Uterus (tissue), 4 donors: ENCODE measurements at places on chromosomes 12 and 14. TPM values are rescaled to one million over a fixed set of nuclear protein-coding genes. Genes with fewer than 3 reads are reported as not detected.

- DNase-seq = no peak
Measured at GRCh38 chr12:84756961-84757360, 155.6 kb downstream of the SLC6A15 start.

GRCh38 chr14:69695322-69696203 lies 71.4 kb upstream of the SRSF5 start:
- no peak for DNase-seq

VRTN gene
- 0.21 TPM for total RNA-seq

TDRD9 gene
- 0.85 TPM for total RNA-seq

TAC3 gene
- total RNA-seq = not detected

DNA sequence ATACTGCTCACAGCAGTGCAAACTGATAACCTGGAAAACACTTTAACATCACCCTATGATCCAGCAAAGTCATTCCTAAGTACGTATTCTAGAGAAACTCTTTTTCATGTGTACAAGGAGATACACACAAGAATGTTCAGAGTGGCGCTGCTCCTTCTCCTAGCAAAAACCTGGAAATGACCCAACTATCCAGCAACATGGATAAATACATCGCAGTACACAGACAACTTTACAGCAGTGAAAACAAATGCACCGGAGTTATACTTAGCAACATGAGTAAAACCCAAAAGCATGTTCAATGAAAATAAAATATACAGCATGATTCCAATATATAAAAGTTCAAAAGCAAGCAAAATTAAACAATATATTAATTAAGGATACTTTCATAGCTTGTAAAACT lies 18.7 kb downstream of the SART3 start:
- DNase-seq = no peak

GRCh38 chr14:76957224-76957891 lies 71.2 kb downstream of the IRF2BPL start:
- DNase-seq = no peak

MYO1A gene
- 1.3 TPM for total RNA-seq

DNA sequence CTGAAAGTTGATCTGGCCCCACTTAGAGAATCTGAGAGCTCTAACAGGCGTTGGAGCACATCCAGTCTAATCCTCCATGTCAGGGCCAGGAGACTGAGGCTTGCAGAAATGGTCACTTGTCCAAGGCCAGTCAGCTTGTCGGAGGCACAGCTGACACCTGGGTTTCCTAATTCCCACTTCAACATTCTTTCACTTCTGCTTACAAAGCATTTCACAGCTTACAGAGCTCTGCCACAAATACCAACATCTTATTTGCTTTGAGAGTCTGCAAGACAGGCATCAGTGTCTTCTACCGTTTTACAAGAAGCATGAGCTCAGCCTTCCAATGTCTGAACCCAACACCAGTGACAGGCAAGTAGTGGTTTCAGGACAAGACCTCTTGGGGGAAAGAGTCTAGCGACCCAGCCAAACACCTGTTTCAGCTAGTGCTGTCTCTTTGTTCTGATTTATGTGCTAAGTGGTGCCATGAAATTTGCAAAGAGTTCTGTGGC lies 31.8 kb downstream of the ISCA2 start:
- no peak for DNase-seq

DNA sequence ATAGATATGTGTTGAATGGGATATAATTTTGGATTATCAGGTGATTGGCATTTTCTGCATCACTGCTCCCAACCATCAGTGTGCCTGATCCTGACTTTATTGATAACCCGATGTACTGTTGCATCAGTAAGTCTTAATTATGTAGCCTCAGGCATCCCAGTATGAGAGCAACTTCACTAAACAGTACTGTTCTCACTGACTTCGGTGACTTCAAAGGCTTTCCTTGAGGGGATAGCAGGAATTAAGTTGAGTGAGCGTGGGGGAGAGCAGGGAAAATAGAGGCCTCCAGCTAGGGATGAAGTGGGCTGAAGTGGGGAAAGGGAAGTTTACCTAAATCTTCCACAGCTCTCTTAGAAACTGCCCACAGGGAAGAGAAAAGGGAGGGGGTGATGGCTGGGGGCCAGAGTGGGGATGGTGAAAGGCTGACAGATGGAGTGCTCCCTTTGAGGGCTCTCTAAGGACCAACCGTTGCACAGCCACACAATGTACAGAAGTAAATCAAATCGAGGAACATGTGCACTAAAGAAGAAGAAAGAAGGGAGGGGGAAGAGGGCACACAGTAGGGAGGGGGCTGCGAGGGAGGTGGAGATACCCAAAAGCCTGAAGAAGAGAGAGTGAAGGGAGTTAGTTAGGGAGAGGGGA lies 10.7 kb upstream of the NEUROD4 start:
- DNase-seq = no peak

- DNase-seq = no peak
Measured at GRCh38 chr12:18139989-18140596, 50.1 kb upstream of the RERGL start.

DNA sequence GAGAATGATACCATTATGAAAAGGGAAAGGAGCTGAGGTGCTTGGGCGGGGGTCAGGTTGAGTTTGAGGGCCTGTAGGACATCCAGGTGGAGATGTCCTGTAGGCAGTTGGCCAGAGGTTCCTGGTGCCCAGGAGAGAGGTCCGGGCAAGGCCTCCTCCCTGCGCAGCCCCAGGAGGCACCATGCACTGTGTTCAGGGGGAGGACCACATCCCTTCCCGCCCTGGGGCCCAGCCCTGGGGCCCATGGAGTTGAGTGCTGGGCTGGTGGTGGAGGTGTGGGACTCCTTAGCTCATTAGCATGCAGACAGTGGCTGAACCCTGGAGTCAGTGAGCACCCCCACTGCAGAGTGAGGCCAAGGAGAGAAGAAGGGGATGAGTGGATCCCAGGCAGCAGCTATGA lies 5.7 kb upstream of the FAIM2 start:
- DNase-seq = no peak

GRCh38 chr12:851913-852312 lies 97.6 kb downstream of the RAD52 start:
- DNase-seq = no peak

- no peak for DNase-seq
Measured at GRCh38 chr12:95326445-95326844, 108.8 kb downstream of the VEZT start.

GRCh38 chr14:97854918-97855317 lies 1057.7 kb downstream of the VRK1 start:
- no peak for DNase-seq

TRIM9 gene
- total RNA-seq = 2.4 TPM

TPPP2 gene
- not detected for total RNA-seq

GRCh38 chr12:114441039-114441383 lies 35.1 kb upstream of the TBX5 start:
- no peak for DNase-seq

DNA sequence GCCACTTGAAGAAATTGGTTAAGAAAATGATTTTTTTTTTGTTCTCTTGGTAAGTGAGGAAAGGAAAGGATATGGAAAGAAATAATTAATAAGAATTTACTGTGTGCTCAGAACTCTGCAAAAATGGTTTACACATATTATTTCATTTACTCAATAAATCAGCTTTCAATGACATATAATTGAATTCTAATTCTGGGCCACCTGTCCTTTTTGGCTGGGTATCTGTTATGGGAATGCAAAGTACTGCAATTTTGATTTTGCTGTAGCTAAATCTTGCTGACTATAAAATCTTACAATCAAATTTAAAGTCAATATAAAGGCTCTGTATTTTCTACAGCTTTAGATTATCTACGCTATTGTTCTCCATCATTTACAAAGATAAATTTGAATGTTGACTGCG lies 147.1 kb downstream of the GRIP1 start:
- DNase-seq = no peak

- peak; percentile 52 for DNase-seq
Measured at GRCh38 chr12:121467638-121468498, 68.0 kb downstream of the RNF34 start.

GRCh38 chr12:78599366-78599765 lies 265.2 kb upstream of the SYT1 start:
- no peak for DNase-seq

SPIC gene
- not detected for total RNA-seq

DNA sequence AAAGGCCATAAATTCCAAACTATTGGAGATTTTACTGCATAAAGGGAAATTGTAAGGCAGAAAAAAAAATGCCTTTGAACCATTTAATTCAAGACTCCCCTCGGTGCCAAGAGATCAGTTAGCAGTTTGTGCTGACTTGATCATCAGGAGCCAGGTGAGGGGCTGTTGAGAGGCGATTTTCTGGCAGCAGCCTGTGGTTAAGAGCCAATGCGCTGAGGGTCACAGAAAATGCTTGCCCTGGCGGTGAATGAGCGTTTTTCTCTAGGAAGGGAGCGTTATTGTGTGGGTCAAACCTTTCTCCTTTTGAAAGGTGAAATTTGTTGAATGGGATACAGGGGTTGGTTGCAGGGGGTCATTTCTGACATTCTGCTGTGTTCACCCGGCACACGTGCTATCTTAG lies 4.7 kb downstream of the SRRM4 start:
- DNase-seq = no peak

GRCh38 chr14:58151133-58152013 lies 640 bp downstream of the ARMH4 start:
- DNase-seq = peak; percentile 15

DNA sequence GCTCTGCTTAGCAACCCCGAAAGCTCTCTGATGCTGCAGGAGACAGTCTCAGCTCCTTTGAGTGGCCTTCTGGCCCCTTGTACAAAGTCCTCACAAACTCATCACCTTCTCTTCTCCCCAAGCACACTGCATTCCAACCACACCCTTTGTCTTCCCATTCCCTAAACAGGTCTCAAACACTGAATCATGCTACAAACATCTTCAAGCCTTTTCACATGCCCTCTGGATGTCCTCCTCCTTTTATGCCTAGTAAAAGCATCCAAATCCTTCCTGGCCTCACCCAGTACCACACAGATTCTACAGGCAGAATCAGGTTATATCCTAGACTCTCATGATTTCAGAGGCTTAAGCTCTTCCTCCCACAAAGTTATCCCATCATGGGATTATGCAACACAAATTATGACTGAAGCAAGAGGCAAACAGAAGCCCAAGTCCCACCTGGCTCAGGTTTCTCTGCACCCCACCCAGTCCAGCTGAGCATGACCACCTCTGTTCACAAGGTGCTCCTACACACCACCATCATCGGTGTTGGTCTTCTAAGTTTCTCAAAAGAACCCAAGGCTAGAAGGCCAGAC lies 61.4 kb upstream of the PCED1B start:
- no peak for DNase-seq

DNA sequence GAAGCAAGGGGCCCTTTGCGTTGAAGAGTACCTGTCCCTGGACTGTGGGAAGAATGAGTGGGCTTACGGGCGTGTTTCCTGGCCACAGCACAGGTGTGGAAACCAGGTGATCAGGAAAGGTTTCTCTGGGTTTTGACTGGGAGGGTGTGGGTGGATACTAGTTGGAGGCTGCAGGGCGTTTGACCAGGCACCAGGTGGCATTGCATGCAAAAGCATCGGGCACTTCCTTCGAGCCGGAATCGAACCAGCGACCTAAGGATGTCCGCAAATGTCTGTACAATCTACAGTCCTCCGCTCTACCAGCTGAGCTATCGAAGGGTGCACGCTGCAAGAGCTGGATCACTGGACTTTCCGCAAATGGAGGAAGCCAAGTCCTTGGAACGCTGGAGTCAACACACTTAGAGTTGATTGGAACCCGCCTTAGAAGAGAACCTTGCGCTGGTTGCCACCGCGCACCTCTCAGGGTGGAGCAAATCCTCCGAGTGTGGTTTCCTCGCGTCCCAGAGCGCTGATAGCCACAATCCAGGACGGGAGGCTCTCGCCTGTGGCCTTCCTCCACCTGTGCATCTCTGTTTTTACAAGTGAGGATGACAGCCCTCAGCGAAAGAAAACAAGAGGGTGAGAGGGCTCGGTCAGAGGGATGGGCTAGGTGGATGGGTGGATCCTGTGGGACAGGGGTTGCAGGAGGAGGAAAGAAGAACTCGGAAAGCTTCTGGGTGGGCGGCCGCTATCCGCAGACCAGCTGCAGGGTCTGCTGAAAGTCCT lies 21.2 kb upstream of the RNASE4 start:
- DNase-seq = peak; percentile 70

RPL10L gene
- not detected for total RNA-seq

GRCh38 chr12:95509300-95509699 lies 35.3 kb downstream of the METAP2 start:
- DNase-seq = no peak

- DNase-seq = no peak
Measured at GRCh38 chr14:22232933-22233332, 356.1 kb downstream of the DAD1 start.

DNA sequence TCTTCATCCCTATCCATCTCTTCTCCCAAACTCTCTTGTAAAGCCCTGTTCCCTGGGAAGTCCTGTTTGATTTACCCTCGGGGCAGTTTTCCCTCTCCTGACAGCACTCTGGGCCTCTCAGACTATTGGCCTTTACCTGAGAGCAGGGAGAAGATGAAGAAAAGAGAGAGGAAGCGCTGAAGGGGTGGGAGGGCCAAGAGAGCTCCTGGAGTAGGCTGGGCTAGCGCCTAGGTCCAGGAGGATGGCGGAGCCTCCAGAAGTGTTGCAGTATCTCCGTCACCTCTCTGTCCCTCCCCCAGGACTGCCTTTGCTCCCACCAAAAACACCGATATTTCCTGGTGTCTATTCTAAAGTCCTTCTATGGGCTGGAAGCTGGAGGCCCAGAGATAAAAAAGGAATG lies 5.7 kb upstream of the IGFBP6 start:
- no peak for DNase-seq

TAS2R13 gene
- 4.8 TPM for total RNA-seq

LALBA gene
- total RNA-seq = not detected

FOXN4 gene
- total RNA-seq = not detected

KRT71 gene
- not detected for total RNA-seq

NRDE2 gene
- total RNA-seq = 2.1 TPM

- DNase-seq = no peak
Measured at GRCh38 chr12:84117190-84117589, 795.4 kb downstream of the SLC6A15 start.

DNA sequence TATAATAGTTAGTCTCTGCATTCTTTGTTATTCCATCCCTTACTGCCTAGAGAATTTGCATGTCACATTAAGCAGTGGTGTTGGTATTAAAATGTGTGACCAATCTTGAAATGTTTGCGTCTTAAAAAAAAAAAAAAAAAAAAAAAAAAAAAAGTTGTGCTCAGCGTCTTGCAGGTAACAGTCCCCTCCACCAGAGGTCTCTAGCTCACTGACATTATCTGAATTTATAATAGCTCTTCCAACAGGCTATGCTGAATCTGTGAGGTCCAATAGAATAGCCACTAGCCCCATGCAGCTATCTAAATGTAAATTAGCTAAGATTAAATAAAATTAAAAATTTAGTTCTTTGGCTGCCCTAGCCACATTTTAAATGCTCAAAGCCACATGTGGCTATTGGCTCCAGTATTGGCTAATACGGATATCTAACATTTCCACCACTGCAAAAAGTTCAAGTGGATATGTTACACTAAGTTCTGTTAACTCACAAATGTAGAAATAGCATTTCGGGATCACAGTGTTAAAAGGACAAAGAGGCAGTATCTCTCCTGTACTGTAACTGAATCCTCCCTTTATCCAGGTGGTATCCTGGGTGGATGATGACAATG lies 28.7 kb downstream of the NKX2-8 start:
- no peak for DNase-seq

GRCh38 chr12:68962877-68963855 lies 30.2 kb upstream of the CPM start:
- DNase-seq = no peak
